Fibroblast of lung (primary cell): ENCODE measurements at places on chromosomes 6 and 20.

DNA sequence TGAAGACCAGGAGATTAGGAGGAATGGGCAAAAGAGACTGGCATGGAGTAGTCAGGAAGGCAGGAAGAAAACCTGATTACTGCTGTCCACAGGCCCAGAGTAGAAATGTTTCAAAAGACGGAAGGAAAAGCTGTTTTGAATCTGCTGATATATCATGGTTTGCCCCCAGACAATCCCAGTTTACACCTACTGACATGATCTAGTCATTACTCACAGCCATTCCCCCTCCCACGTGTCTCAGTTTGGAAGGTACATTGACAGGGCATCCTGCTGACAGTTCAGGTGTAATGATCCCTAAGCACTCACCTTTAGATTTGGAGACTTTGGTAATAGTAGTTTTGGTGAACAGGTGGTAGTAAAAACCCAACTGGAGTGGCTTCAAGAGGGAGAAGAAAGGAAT, 9.8 kb upstream of the TXNDC5 start:
- no peak for DNase-seq

- peak; percentile 11 for DNase-seq
Observed at GRCh38 chr6:4491501-4492260, 284.5 kb upstream of the CDYL start.

DNA sequence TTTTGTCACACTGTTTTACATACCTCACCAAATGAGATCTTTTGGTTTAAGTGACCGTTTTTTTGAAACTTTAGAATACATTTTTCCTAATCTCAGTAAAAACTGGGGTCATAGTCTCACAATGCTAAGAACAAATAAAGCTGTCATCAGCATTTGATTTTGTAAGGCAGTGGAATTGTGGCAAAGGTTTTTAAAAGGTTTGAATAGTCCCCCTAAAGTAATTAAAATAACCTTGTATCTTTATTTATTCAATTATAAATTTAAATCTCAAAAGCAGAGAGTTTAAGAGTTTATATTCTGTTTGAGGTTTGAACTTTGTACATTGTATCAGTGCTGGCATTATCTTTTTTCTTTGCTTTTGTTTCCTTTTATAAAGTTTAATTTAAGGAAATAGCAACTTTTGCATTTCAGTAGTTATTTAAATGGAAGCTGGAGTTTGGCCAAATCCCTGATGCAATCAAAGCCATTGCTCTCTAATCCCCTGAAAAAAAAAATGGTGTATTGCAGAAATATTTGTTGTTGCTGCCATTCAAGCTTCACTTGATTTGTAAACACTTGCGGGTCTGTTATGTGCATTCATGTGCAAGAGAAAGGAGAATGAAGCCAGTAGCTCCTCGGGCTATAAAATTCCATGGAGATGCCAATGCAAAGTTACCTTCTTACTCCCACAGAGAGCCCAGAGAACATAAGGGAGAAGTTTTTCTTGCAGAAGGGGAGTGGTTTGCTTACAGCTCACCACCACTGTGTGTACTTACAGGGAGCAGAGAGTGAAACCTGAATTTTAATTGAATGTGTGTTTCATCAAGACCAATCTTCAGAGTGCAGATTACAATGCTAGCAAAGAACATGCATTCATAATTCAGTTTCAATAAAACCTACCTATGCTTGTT, 391.8 kb downstream of the ARHGAP18 start:
- DNase-seq = peak; percentile 47

GRCh38 chr20:21302664-21303060, 469 bp upstream of the XRN2 start:
- no peak for DNase-seq

DNA sequence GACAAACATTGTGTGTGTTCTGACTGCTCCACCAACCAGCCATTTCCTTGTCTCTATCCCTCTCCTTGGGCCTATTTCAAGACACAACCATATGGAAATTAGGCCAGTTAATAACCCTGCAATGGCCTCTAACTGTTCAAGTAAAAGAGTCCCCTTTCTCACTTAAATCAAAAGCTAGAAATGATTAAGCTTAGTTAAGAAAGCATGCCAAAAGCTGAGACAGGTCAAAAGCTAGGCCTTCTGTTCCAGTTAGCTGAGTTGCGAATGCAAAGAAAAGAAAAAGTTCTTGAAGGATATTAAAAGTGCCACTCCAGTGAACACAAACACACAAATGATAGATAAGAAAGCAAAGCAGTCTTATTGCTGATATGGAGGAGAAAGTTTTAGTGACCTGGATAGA, 22.5 kb downstream of the SERINC1 start:
- DNase-seq = no peak

DNA sequence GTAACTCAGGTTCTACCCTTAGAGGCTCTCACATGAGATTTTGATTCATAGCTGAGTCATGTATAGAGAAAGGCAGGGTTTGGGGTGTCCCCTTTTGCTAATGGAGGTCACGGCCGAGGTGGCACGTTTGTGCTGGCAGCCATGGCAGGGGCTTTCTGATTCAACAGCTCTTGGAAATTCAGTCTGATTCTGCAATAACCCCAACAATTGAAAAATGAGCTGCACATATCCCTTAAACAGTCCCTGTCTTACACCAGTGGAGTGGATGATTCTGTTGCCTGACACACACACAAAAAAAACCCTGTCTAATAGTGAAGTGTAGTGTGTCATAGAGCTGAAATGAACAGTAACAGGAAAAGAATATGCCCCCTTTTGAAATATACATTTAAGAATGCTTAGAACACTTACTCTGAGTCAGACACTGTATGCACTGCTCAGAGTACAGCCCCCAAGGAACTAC, 40.4 kb upstream of the ARG1 start:
- DNase-seq = no peak

- DNase-seq = no peak
Observed at GRCh38 chr6:6614096-6614982, 25.8 kb downstream of the LY86 start.

GRCh38 chr6:53300656-53301551, 47.8 kb downstream of the ELOVL5 start:
- DNase-seq = no peak

DNA sequence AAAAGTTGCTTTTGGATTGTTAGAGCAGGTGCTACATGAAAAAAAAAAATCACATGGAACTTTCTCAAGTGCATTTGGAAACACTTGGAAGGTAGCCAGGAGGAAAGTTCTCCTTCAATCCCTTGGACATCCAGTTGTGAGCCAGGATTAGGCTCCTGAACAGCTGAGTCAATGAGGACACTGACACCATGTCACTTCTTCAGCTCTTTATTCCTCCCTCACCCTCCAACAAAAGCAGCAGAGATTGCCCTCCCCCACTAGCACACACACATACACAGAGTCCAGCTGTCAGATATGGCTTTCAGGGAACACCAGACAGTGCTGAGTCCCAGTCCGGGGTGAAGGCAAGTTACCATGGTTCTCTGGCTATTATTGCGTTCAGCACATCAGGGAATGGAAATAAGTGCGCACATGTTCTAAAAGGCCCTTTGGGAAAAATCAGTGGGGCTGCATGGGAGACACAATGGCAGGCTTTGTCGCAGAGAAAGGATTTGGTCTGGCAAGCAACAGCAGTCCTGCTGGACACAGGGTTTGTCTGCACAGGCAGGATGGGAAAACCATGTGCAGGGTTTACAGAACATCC, 124.7 kb upstream of the MARCKS start:
- peak; percentile 59 for DNase-seq

GRCh38 chr6:156685823-156686222, 91.4 kb upstream of the ARID1B start:
- no peak for DNase-seq

- no peak for DNase-seq
Observed at GRCh38 chr6:45772051-45772450, 243.6 kb downstream of the CLIC5 start.

DNA sequence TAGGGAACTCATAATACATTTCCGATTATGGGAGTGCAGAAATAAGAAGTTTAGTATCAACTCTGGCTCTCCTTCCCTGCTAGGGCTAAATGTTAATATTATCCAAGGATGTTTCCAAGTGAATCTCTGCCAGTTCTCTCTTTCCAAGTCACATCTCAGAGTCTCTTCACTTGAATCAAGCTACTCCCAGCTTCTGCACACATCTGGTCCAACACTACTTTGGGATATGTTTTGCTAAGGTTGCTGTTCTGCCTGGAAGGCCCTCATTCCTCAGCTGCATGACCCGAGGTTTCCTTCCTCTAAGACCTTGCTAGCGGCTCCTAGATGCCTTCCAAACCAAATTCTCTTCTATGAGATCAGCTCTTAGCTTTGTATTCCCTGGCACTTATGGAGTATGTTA, 331.8 kb downstream of the GJA1 start:
- no peak for DNase-seq

DNA sequence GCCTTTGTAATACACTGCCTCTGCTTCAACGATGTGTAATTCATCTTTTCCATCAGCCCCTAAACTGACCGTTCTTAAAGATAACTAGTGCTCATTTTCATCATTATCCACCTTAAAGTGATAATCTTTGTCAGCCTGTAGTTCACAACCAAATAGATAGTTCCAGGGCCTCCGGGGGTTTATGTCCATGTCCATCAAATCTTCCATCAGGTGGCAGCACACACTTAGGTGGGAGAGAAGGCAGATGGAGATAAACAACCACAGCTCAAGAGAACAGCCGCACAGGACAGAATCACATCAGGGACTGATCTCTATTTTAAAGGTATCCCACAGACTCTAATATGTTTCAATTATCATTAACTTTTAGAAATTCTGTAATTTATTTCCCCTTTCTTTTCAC, 90.9 kb downstream of the LMBRD1 start:
- DNase-seq = no peak

DNA sequence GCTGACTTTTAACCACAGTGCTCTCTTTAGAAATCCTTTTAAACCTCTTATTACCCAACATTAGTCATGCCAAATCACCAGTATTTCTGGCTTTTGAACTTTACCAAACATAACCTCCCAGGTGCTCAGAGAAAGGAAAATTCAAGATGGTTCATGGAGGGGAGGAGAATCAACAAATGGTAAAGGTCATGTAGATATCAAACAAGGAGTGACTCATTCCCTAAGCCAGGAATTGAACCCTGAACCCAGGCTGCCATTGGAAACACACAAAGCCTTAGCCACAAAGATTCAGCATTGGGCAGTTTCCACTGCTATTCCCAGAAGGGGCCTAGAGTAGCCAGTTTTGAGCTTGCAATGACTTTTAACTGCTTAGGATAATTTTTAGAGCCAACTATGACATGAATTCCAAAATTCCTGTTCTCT, 21.6 kb upstream of the ENTPD6 start:
- DNase-seq = no peak

DNA sequence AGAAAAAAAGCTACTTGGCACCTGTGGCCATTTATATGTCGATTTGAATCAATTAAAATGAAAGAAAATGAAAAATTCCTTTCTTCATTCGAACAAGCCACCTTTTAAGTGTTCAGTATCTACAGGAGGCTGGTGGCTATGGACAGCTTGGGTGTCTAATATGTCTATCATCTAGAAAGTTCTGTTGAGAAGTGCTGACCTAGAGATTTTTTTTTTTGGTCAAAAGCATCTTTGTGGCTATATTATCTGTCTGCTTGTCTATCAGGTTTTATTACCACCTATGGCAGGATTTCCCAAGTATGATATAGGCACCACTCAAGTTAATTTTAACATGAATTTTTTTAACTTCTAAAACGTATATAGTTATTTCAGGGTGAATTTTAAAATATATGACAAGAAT, 250.8 kb downstream of the TSHZ2 start:
- no peak for DNase-seq

- no peak for DNase-seq
Observed at GRCh38 chr20:21105429-21106170, 558 bp downstream of the LINC00237 start.

GRCh38 chr6:30463651-30464618, 25.4 kb upstream of the HLA-E start:
- peak; percentile 58 for DNase-seq

DNA sequence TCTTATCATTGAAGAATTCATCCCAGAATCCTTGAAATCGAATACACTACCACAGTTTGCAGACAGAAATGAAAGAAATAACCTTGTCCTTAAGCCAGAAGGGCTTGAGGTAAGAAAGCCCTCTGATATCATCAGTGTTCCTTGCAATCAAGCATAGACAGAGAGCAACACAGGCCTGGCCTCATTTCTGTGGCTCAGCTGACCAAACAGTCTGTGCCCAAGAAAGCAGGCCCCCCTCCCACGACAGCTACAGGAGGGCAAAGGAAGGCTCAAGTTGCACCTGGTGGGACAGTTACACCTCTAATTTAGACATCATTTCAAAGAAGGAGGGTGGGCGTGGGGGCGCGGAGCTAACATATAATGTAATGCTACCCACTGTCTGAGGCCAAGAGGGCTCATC, 21.6 kb downstream of the KIF16B start:
- DNase-seq = no peak

GRCh38 chr6:11772109-11772825, 6.3 kb downstream of the ADTRP start:
- DNase-seq = peak; percentile 88

DNA sequence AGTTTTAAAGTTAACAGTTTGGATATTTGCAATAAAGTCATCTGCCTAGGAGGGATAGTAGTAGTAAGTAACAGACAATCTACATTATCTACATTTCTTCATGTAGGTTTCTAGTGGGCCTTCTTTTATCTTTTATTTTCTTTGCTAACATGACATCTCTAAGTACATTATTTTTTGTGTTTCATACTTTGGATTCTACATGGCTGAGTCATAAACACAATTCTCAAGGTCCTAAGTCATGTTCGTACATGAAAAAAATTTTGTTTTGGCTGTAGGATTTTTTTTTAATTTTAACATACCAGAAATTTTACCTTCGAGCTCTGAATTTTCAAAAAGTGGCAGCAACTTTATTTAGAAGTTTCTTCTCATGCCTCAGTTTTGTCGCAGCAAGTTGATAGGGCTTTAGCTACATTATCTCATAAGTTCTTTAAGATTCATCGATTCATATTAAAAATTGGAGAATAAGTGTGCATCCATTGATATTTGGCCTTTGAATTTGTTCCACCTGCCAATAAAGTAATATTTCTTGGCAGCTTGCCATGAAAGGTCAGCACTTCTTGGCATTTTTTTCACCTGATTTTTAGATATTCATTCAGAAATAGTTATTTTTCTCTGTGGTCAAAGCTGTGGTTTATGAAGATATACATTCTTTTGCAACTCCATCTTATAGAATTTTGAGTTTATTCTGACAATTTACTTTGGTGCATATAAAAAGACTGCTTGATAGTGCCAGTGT, 146.2 kb downstream of the GRIK2 start:
- DNase-seq = peak; percentile 25

GRCh38 chr20:55741801-55742200, 263.5 kb downstream of the CBLN4 start:
- no peak for DNase-seq

GRCh38 chr20:52259295-52259694, 67.7 kb upstream of the ZFP64 start:
- no peak for DNase-seq

DNA sequence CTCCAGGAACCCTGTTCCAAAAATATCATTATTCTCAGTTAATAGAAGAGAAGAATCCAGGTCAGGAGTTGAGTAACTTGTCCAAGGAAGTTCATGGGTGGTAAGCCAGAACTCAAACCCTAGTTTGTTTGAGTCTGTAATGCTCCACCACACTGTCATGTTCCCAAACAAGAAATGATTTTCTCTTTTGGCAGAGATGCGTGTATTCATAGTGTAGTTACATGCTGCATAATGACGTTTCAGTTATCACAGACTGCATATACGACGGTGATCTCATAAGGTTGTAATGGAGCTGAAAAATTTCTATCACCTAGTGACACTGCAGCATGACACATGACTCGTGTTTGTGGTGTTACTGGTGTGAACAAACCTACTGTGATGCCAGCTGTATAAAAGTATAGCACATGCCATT, 102.6 kb downstream of the TULP4 start:
- peak; percentile 91 for DNase-seq
